Occipital lobe (tissue), 3 donors: ENCODE measurements at places on chromosomes 7 and 10.

- peak; percentile 40 for DNase-seq
Measured at GRCh38 chr7:131654668-131655326, 98.4 kb upstream of the PODXL start.

GRCh38 chr10:92799568-92799967 lies 48.8 kb upstream of the EXOC6 start:
- no peak for DNase-seq

GRCh38 chr10:31945392-31945791 lies 16.8 kb upstream of the ARHGAP12 start:
- no peak for DNase-seq

- no peak for DNase-seq
Measured at GRCh38 chr10:70884741-70885140, 3.6 kb downstream of the PCBD1 start.

GRCh38 chr7:126305671-126306070 lies 947.1 kb downstream of the GRM8 start:
- DNase-seq, result no peak
